ENCODE measurements at places on chromosomes 11 and 22.

GRCh38 chr11:98600786-98601773, 419.7 kb upstream of the CNTN5 start:
- no peak for DNase-seq

DNA sequence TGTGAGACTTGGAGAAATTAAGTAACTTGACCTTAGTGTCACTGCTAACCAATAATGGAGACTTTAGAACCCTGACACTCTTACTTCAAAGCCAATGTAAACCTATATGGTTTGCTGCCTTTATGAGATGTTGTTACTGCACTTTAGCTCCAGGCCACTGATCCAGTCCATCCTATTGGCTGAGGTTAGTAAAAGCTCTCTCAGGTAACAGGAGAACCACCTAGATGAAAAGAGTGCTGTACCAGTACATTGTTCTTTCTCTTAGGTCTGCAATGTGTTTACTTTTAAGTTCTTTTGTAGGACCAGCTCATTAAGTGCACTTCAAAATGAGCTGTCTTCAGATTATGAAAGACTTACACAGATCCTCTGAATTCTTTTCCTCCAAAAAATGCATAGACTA, 994.0 kb upstream of the FAT3 start:
- no peak for DNase-seq

DNA sequence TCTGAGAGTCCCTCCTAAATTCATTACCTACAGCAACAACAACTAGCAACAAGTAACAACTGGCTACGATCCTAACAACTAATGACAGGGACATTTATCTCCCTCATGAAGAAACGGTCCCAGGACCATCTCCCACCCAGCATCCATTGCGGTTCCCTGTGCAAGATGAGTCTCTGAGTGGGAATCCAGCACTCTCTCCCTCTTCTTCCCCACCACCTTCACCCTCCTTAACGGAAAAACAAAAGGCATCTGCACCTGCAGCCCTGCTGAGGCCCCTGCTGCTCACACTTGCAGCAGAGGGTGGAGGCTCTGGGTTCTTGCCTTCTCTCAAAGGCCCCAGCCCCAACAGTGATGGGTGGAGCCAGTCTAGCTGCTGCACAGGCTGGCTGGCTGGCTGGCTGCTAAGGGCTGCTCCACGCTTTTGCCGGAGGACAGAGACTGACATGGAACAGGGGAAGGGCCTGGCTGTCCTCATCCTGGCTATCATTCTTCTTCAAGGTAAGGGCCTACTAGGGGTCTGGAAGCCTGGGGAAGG, at the start of gene CD3G:
CD3G (plus strand) TSS at position 364 of the 535 bp plus-strand sequence; CDS start at position 444, 80 bp downstream.
- peak; percentile 41 for DNase-seq

- no peak for DNase-seq
Observed at GRCh38 chr11:29361369-29361768, 655.5 kb downstream of the KCNA4 start.

DNA sequence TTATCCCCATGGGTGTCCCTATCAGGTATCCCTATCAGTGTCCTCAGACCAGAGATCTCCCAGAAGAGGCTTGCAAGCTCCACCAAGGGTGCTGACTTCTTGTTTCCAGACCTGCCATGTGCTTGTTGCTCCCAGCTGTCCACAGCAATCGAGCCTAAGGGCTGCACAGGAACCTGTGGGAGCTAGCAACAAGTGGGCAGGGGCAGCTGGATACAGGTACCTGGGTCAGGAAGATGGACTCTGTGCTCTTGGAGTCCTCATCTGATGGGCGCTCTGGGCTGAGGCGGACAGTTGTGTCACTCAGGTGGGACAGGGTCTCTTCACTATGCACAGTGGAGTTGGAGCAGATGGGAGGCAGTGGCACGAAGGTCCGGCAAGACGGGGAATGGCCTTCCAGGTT, 99.2 kb downstream of the RNF169 start:
- no peak for DNase-seq
